Progenitor cell of endocrine pancreas (in vitro differentiated cells): ENCODE measurements at places on chromosomes 16 and 17.

GRCh38 chr16:4200781-4201137, 41.1 kb downstream of the SRL start:
- no peak for DNase-seq

- no peak for DNase-seq
These were observed 1.0 kb downstream of the BAHCC1 start for GRCh38 chr17:81396278-81396721.

DNA sequence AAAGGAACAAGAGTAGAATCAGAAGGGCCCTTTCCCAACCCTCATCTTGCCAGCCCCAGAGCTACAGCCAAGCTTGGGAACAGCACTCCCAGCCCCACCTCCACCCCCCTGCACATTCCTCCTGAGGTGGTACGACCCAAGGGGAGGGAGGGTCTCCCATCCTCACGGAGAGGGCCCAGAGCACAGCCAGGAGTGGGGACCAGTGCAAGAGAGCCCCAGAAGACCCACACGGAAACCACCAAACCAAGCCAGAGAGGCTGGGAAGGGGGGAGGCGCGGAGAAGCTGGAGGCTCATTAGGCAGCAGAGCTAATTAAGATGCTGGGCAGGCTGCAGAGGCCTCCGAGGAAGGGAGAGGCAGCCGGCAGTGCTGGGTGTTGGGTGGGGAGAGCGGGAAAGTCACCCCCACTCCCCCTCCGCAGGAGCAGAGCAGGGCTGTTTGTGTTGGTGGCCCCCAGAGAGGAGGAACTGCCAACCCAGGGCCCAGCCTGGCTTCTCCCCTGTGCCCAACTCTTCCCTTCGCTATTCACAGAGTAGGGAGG, 2.4 kb downstream of the CACNB1 start:
- no peak for DNase-seq

DNA sequence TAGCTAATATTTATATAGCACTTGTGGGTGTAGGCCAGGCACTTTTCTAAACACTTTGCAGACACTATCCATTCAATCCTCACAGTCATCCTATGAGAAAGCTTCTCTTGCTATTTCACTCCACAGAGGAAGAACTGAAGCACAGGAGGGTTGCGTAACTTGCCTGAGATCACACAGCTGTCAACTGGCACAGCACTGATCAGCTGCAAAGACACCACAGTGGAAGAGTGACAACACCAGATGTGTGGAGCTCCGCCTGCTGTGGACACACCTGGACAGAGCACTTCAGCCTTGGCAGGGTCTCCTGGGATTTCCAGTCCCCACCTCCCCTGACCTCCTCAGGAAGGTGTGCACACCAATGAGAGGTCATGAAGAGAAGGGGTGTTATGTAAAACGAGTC, 13.3 kb upstream of the CNEP1R1 start:
- no peak for DNase-seq

DNA sequence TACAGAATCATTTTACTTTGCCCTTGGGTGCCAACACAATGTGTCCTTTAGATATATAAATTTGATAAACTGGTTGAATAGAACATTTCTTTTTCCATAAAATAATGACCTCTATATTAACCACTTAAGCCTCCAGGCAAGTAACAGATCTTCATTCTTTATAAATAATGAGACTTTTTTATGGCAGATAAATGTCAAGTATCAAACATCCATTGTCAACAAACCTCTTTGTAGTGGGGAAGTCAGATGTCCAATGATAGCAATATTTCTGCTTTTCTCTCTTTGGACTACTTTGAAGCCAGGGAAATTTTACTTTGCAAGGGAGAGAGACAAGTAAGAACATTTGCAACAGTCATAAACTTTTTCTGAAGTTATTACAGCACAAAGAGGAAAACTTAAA, 841.2 kb downstream of the CDH8 start:
- DNase-seq = no peak

- DNase-seq = no peak
These were observed 9.3 kb downstream of the NUBP1 start for GRCh38 chr16:10752843-10753523.
